Activated CD8-positive, alpha-beta memory T cell treated with anti-CD3 and anti-CD28 coated beads, Interleukin-2, amount 50 U/mL, for 48 hours (primary cell): ENCODE measurements at places on chromosomes 2 and 18.

GRCh38 chr2:112048887-112049286 lies 6.2 kb upstream of the TMEM87B start:
- no peak for DNase-seq

- DNase-seq = no peak
These were observed 263.5 kb upstream of the PXDN start for GRCh38 chr2:2007551-2008501.

DNA sequence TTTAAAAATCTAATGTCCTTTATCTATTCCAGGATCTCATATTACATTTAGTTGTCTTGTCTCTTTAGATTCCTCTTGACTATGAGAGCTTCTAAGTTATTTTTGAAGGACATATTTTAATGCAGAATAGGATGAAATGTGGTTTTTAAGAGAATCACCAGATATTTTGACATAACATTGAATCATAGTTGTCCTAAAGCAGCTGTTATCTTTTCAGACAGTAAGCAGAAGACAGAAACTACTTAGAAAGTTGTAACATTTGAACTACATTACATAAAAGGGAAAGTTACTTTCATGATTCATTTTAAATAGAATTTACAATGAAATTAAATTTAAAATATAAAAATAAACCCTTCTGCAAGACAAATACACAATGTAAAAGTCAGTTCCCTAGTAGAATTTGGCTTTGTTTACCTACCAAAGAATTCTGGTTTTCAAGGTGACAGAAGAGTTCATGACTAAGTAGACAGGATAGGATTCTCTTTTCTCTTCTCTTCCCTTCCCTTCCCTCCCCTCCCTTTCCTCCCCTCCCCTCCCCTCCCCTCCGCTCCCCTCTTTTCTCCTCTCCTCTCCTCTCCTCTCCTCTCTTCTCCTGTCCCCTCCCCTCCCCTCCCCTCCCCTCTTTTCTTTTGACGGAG lies 186.0 kb downstream of the DIS3L2 start:
- no peak for DNase-seq

GRCh38 chr2:53173091-53173490 lies 594.5 kb upstream of the CHAC2 start:
- no peak for DNase-seq

DNA sequence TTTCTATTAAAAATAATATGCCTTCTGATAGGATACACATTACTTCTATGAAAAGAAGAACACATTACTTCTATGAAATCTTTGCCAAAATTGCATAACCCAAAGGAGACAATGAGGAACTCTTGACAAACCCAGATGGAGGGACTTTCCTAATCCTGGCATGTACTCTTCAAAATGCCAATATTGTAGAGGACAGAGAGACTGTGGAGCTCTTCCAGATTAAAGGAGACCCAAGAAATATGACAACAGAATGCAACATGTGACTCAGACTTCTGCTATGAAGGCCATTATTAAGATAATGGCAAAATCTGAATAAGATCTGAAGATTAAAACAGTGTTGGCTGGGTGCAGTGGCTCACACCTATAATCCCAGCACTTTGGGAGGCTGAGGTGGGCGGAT lies 22.2 kb downstream of the SOWAHC start:
- no peak for DNase-seq

DNA sequence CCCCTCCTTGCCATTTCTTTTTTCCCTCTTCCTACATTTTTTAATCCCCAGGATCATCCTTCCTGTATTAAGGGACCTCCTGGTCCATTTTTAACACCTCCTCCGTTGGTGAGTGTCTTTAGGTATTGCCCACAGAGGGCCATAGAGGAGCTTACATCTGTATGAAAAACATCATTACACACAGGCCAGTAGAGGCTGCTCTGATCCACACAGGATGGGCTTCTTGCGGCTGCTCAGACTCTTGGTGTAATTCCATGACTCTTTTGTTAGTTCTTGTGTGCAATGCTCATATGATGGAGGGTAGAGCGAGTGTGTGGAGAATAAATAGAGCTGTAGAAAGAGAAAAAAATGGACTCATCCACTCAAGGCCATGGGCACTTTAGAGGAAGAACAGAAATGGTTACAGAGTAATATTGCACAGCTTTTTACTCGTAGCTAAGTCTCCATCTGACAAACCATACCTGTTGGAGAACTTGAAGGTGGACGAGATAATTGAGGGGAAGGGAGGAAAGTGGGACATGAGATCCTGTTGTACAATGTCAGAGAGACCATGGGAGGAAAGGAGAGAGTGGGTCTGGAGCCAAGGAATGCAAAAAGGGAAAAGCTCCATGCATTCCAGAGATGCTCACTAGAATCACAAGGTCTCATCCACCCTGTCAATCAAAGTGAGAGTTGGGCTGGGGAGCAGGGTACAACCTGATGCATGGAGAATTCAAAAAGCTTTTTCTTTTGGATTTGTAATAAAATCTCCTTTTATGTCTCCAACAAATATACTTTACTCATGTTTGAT lies 129.7 kb upstream of the TNP1 start:
- DNase-seq = no peak

DNA sequence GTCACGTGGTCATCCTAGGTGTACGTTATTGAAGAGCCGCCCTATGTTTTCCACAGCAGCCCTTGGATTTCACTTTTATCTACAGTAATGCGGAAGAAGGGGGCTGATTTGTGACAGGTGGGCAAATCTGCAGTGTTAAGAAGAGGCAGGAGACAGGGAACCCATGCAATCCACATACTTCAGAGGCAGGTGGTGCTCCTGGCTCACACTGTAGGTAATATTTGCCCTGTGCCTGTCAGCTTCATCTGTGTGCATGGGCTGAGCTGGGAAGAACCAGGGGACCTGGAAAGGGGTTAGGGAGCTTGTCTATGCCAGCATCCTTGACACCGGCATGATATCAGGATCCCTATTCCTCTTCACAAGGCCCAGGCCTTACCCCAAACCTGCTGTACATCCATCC lies 183.9 kb downstream of the SH3RF3 start:
- no peak for DNase-seq

DNA sequence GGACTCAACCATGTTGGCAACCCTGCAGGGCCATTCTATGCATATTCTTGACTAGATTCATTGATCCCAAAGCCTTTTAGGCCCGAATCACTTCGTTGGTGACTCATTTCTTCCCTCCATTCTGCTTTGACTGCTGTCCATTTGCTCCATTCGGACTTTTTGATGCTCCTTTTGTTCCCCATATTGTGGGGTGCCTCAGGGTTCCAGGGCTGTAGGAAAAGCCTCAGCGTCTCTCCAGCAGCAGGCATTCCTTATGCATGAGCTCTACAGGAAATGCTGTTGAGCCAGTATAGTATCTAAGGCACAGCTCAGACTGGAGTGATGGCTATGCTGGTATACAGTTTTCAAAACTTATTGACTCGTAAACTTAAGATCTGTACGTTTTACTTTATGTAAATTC lies 292.6 kb downstream of the PRKCE start:
- no peak for DNase-seq
